LHCN-M2 (cell line): ENCODE measurements at places on chromosomes 4 and X. TPM values are rescaled to one million over a fixed set of nuclear protein-coding genes. Genes with fewer than 3 reads are reported as not detected.
A peak's percentile ranks its signal among the peaks of the same experiment; 100 is the strongest.

DNA sequence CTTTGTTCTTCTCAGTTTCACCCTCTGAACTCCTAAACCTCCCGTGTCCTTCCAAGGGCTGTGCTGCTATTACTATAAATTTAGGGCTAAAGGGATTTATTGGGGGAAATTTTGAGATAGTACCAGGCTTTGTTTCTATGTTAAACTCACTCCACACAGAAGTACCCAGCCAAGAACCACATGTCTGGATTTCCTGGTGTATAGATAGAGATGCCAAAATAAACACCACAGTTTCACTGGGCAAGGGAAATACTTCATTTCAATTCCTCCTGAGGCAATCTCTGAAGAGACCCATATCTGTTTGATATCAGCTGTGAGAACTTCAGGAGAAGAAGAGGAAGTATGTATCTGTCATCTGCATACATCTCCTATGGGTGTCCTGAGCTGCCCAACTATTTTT, 21.7 kb upstream of the CLNK start:
- DNase-seq: peak; percentile 38

GRCh38 chr4:109890076-109890475, 22.6 kb upstream of the EGF start:
- DNase-seq: peak; percentile 7

GRCh38 chrX:150508018-150508417, 60.4 kb upstream of the MTM1 start:
- DNase-seq: no peak

DNA sequence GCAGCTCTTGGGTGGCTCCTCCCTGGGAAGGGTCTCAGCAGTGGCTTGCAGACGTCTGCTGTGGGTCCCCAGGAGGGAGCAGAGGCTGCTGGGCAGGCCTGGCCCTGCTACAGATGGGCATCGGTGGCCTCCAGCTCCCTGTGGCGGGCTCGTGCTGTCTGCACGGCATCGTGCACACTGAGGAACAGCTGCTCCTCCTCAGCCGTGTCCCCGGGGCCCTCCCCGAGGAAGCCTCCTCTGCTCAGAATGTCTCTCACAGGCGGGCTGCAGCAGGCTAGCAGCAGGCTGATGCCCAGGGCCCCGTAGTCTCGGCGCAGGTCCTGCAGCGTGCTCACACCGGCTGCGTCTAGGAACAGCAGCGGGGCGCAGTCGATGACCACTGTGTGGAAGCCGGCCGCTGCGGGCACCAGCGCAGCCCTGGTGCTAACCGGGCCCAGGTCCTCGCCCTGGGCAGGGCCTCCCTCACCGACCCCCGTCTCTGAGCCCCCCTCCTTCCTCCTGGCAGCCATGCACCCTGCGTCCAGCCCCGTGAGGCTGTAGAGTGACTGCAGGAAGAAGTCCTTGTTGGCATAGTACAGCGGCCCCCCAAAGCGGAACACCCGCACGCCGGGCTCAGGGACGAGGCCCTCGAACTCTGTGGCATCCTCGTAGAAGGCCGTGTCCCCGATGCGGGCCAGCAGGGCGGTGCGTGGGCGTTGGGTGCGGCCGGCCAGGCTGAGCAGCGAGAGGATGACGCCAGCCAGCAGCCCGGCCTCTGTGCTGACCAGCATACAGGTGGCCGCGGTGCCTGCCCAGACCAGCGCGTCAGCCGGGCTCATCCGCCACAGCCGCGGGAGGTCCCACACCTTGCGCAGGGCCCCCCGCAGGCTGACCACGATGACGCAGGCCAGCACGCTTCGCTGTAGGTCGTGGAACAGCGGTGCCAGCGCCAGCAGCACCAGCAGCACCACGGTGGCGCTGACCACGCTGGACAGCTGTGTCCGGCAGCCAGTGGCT, 2.2 kb downstream of the IDUA start:
- no peak for DNase-seq

GRCh38 chr4:34720571-34720970, 1523.7 kb downstream of the ARAP2 start:
- peak; percentile 6 for DNase-seq

GRCh38 chr4:151100531-151100930, 1.1 kb downstream of the RPS3A start:
- DNase-seq: no peak

DNA sequence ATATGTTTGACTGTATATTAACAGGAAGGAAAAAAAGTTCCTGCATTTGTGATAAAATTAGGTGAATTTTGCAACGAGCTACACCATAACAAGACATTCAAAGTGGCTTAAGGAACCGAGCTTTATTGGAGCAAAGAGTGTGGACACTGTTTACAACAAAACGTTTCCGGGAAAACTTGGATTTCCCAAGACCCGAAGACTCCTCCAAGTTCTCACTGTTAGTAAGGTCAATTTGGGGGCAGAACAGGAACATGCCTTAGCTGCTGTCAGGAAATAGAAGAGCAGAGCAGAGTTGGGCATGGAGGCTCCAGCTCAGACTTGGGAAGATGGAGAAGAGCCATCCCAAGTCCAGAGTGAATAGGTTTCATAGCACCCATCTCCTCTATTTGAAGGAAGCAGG, 16.5 kb downstream of the ADH6 start:
- DNase-seq: no peak

- no peak for DNase-seq
These were observed 129.3 kb downstream of the RBMX2 start for GRCh38 chrX:130531066-130531465.

GRCh38 chr4:2389691-2390090, 28.8 kb downstream of the ZFYVE28 start:
- no peak for DNase-seq

DNA sequence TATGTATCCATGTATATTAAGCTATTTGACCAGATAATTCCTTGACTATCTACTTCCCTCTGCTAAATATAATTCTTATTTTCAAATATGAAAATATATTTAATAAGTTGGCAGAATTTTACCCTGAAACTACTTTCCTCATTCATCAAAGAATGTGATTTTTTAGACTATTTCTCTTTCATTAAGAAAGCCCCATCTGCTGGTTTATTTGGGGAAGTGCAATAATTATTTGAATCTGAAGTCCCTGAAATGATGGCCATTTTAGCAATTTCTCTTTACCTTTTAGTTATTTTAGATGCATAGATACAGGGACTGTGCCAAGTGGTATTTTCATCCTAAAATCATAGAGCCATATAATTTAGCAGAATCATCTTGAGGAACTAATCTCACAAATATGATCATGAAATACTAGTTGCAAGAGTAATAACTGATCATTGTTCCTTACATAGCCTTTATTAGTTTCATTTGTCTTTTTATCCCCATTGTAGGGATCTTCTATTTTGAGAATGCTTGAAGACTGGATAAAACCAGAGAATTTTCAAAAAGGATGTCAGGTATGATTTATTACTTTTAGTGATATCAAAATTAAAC, 39.0 kb downstream of the ENPEP start:
- DNase-seq: peak; percentile 57

GRCh38 chr4:148332486-148332885, 109.7 kb downstream of the NR3C2 start:
- DNase-seq: no peak

- DNase-seq: peak; percentile 22
These were observed 17.8 kb downstream of the MFAP3L start for GRCh38 chr4:170008371-170008770.

DNA sequence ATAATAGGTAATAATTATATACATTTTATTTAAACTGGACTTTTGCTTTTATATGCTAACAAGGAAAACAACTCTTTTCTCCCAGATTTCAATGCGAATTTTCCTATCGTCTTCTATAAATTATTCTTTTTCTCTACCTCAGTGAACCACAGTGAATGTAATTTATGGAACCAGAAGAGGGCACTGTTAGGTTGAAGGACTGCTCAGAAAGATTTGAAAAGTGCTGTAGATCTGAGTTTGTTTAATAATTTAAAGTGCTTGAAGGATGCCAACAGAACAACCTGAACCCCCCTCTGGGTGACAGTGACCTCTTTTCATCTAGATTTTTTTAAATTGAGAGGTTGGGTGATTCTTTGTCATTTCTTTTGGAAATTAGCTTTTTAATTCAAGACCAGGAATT, 54.9 kb downstream of the PHOX2B start:
- DNase-seq: peak; percentile 48

GRCh38 chr4:139639654-139640053, 26.0 kb upstream of the MGST2 start:
- DNase-seq: no peak

DNA sequence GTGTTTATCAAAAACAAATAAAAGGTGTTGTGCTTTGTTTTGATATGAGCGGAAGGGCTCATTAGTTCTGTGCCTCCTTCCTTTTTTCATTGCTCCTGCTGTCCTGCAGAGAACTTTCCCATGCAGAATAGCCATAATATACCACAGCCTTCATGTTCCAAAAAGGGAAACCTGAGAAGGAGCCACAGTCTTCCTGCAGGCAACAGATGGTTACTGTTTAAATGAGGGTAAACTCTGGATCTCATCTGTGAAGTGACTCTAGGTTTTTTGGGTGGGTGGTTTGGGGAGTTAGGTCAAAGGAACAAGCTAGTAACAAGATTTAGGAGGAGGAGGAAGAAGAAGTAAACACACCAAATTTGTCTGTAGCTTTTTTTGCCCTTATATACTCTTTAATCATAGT, 131.8 kb downstream of the BMPR1B start:
- DNase-seq: peak; percentile 44

RHOXF2 gene
- total RNA-seq: not detected in 2 replicates

ADH1C gene
- not detected in 2 replicates for total RNA-seq
